ENCODE measurements at places on chromosomes 3 and 15.

GRCh38 chr3:78090382-78090781 lies 1050.5 kb downstream of the ROBO2 start:
- DNase-seq: no peak

DNA sequence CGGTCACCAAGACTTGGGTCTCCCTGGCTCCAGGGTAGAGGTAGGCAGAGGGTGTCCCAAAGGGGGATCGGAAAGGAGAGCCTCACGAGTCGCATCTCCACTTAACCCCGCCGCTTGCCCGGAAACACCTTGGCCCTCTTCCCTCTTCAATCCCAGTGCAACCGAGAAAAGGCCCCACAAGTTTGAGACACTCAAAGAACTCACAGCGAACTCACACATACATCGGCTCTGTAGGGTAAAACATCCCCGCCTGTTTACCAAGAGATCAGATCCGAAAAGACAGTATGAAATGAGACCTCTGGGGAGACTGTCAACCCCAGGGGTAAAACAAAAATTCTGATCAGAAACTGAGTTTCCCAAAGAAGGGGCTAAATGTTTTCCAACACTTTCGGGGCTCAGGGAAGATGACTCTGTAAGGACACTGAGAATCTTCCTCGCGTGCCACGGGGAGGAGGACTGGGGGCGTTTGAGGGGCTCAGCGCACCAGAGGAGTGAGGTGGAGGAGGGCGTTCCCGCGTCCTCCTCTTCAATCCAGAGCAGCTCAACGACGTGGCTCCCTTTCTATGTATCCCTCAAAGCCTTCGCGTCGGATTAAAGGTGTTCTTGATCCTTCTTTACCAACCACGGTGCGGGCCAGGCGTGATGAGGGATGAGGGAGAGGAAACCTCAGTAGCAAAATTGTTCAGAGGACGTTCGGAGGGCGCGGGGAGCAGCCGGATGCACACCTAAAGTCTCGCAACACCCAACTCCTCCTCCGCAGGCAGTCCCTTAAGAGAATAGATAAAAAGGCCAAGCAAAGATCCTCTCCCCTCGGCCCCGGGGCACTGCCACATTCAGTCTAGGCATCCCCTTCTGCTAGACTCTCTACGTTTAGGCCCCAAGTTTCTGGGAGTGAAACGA lies 3.7 kb downstream of the WNT5A start:
- DNase-seq: no peak

DNA sequence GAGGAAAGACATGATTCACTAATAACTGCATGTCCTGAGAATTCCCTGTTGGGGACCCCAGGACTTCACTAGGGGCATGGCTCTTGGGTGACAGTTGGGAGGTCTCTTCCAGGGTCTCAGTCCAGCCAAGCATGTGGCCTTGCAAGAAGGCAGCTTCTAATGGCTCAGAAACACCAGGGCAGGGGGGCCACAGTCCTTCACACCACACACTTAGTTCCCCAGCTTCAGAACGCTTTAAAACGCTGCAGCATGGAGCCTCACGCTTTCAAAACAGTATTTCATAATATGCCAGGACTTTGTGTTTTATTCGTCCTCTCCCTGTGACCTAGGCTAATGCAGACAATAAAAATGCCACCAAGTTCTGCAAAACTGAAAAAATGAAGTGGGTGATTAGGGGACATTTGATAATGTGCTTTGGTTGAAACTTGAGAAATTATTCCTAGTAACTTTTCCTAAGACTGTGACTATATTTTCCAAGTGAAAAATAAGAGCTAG lies 48.4 kb upstream of the LIMD1 start:
- DNase-seq: no peak

GRCh38 chr3:180770639-180771038 lies 91.3 kb upstream of the CCDC39 start:
- no peak for DNase-seq

DNA sequence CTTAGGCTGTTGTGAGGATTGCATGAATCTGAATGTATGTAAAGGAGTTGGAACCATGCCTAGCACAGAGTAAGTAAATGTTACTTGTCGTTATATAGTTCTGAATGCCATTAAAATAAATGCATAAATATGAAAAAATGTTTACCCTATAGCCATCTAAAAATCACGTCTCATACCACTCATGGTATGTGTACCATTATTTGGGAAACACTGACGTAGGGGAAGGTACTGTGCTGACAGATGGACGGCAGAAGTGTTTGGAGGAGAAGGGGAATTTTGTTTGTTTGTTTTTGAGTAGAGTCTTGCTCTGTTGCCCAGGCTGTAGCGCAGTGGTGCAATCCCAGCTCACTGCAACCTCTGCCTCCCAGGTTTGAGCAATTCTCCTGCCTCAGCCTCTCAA lies 30.5 kb upstream of the PDZRN3 start:
- DNase-seq: no peak

GRCh38 chr3:194482196-194482593 lies 4.6 kb downstream of the ATP13A3 start:
- no peak for DNase-seq

- DNase-seq: no peak
Observed at GRCh38 chr3:120956143-120956542, 48.1 kb downstream of the STXBP5L start.

GRCh38 chr3:73926360-73927202 lies 301.8 kb upstream of the PDZRN3 start:
- no peak for DNase-seq

DNA sequence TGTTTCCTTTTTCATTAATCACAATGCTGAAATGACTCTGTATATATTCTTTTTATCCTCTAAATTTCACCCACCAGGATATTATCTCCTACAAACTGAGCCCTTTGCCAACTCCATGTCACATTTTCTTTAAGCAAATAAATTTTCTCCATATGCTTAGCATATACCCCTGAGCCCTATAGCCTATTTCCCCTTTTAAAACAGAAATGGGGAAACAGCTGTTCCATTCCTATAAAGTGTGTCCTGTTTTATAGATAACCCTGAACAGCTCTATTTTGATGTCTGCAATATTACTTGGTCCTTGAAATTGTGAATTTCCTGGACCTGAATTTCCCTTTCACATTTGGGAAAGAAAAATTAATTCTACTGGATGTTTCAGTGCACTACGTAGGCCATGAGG lies 15.6 kb upstream of the FILIP1L start:
- DNase-seq: no peak

GRCh38 chr15:59622289-59622688 lies 10.7 kb downstream of the GCNT3 start:
- no peak for DNase-seq

GRCh38 chr3:350871-351371 lies 154.4 kb downstream of the CHL1 start:
- DNase-seq: no peak

- DNase-seq: no peak
Observed at GRCh38 chr3:135329479-135329878, 534.4 kb downstream of the EPHB1 start.

GRCh38 chr3:123281929-123282328 lies 80.2 kb downstream of the SEC22A start:
- DNase-seq: no peak

DNA sequence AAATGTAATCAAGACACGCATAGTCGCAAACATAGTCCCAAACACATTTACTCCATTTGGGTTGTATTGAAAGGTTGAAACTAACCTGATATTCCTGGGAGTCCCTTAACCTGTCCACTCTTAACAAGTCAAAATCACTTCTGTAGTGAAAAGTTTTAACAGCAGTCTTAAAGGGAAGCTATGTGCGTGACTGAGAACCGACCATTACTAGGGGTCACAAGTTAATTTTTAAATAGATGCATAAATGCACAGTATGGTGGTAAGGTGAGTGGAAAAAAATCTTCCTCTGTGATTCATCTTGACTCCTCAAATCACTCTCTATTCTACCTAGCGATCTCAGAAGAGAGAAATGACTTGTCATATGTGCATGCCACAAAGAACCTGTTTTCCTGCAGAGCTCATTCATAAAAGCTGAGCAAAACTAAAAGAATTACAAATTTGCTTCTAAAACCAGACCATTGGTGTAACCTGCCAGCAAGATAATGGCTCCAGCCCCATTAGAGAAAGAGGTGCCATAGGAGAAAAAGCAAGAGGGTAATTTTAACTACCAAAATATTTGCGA lies 4.8 kb downstream of the GPR15 start:
- DNase-seq: no peak

DNA sequence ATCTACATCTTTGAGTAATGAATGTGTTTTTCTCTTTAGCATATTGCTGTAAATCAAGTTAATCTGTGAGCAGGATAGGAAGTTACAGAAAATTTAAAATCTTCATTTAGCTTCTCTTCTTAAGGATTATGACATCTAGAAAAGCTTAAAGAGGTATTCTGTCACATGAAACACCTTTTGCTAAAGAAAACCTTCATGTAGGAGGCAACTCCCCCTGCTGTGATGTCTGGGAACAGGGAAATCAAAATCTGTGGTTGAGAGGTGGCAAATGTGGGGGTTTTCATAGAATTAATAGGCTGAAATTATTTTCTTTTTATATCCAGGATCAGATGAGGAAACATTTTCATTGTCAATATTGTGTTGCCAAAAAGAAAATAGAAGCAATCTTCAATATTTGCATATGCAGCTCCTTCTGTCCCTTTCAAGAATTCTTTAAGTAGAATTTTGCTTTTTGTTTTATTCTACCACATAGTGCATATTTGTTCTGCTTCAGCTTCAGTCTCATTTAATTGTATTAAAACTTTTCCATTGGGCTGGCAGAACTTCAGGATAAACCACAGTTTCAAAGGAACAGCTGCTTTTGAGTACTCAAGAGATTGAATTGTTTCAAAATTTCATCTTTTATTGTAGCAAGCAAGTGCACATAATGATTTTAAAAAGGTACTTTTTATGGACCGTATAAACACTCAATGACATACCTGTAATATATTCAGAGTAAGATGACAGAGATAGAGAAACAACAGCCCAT lies 128.4 kb downstream of the RAP2B start:
- no peak for DNase-seq

DNA sequence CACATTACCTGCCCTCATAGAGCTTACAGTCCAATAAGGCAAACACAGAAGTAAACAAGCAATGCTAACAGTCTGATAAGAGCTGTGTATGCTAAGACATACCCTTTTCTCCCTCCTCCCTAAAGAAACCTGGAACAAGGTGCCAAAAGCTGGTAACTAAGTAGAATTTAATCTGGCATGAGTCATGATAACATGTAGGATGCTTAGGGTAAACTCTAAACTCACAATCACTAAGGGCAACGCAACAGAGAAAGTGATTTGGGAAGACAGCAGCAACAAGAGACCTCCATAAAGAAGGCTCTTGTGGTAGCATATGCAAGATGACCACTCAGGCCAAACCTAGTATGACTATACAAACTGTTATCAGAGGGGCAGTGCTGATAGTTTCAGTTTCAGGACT lies 55.5 kb downstream of the MYO1E start:
- DNase-seq: no peak

DNA sequence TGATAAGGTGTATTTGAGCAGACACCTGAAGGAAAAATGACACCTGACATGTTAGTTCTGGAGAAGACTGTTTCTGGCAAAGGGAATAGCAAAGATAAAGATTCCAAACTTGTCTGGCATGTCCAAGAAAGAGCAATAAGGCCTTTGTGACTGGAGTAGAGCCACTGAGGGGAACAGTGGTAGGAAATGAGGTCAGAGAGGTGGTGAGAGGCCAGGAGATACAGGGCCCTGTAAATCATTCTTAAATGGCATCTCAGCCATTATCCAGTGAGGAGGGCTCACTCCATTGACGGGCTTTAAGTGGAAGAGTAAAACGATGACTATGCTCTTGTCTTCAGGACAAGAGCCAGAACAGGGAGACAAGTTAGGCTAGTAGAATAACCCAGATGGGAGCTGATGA lies 4.5 kb downstream of the SLC49A4 start:
- DNase-seq: no peak

GRCh38 chr15:22258398-22259150 lies 178.2 kb downstream of the OR4M2 start:
- DNase-seq: no peak

GRCh38 chr3:172210355-172210754 lies 171.0 kb downstream of the FNDC3B start:
- DNase-seq: no peak

- DNase-seq: no peak
Observed at GRCh38 chr3:193693774-193694173, 100.8 kb downstream of the OPA1 start.

DNA sequence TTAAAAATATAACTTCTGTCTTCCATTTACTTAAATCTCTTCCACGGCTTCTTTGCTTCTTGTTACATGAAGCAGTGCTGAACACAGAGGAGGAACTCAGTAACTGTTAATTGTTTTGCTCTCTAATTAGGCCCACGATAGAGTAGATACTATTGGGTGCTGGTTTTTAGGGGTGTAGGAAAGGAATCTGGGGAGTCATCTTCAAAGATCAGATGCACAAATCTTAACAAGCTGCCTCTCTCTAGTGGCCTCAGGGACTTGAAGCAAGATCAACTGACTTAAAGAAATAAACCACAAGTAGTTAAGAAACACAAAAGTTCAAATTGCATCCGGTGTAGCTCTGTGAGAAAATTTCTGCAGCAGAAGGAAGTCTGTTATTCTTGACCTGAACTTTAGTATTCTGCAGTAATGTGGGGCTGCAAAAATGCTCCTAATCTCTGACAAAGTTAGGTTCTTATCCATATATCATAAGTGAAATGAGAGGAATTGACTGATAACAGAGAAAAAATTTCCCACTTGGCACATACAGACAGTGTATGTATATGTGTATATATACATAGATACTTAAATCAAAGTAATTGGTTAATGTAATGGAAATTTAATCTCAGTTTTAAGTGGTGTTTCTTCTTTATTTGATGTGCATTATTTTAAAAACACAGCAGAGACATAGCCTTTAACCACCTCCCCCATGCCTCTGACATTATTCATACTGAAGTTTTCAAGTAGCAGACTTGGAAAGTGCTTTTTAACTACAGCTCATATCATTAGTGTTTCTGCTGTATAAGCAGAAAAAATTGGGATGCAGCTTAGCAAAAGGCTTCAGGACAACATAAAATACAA lies 51.8 kb downstream of the CHST2 start:
- no peak for DNase-seq

- DNase-seq: no peak
Observed at GRCh38 chr15:62849316-62850106, 193.0 kb upstream of the TPM1 start.

- no peak for DNase-seq
Observed at GRCh38 chr3:63719796-63720445, 67.4 kb downstream of the SNTN start.

DNA sequence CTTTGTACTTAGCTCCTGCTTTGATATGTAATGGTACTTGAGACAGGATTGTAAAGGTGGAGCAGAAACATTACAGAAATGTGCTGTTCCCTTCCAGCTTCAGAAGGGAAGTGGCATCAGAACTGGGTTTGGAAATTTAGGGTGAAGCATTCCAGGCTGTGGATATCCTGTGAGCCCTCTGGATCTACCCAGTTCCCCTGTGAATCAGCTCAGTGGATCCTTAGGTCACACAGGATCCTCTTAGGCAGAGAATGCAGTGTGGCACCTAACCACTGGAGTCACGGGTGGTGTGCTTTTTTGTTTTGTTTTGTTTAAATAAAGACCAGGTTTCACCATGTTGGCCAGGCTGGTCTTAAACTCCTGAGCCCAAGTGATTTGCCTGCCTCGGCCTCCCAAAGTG lies 66.0 kb downstream of the TRIM71 start:
- DNase-seq: no peak

GRCh38 chr3:24348348-24348747 lies 146.3 kb downstream of the THRB start:
- DNase-seq: no peak

- DNase-seq: no peak
Observed at GRCh38 chr3:63922491-63923199, 10.5 kb upstream of the SCAANT1 start.

- peak; percentile 57 for DNase-seq
Observed at GRCh38 chr3:52046186-52046901, 10.0 kb downstream of the DUSP7 start.
